ENCODE measurements at places on chromosomes 2 and 18.

DNA sequence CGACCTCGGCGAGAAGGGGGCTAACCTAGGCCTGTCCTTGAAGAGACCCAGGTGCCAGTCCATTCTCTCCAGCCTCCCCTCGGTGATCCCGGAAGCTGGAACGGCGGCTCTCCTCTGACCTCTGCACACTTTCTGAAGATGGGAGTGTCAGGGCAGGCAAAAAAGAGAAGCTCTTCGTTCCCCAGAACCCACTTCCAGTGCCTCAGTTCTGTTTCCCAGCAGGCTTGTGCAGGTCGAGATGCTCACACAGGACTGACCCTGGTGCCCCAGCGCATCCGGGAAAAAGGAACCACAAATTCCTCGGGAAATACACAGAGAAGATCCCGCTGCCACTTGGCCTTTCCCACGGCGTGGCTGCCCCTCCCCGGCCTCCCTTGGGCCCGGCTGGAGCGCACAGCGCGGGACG is 681 bp upstream of the PTPN18 start:
- no peak for DNase-seq

- no peak for DNase-seq
These were observed 3.8 kb downstream of the TGIF1 start for GRCh38 chr18:3453540-3454364.

- no peak for DNase-seq
These were observed 623.1 kb upstream of the HS6ST1 start for GRCh38 chr2:128941751-128942150.

- no peak for DNase-seq
These were observed 47.2 kb upstream of the REG3G start for GRCh38 chr2:78978340-78978739.

- DNase-seq, result no peak
These were observed 3.5 kb upstream of the NCK2 start for GRCh38 chr2:105741174-105741573.

- no peak for DNase-seq
These were observed 6.4 kb downstream of the DPP4 start for GRCh38 chr2:162067596-162067995.

DNA sequence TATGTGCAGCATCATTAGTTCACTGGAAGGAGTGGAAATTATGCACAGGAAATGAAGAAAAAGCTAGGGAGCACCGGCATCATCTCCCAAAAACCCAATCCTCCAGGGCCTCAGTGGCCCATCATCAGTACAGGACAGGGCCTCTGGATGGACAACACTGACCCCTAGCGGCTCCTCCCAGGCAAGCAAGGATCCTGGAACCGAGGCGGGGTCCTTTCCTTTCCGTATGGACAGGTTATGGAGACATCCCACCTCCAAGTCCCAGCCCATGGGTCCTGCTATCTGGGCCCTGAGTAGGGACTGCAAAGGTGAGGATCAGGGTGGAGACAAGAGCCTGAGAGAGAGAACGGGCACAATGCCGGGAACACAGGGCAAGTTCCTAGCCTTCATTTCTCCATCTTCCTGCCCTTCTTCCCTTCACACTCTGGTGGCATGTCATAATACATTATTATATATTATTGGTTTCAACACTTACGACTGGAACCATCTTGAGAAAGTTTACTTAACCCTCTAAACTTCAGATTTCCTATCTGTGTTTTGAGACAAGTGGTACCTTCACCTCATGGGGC is 68.2 kb downstream of the ZNF516 start:
- no peak for DNase-seq

DNA sequence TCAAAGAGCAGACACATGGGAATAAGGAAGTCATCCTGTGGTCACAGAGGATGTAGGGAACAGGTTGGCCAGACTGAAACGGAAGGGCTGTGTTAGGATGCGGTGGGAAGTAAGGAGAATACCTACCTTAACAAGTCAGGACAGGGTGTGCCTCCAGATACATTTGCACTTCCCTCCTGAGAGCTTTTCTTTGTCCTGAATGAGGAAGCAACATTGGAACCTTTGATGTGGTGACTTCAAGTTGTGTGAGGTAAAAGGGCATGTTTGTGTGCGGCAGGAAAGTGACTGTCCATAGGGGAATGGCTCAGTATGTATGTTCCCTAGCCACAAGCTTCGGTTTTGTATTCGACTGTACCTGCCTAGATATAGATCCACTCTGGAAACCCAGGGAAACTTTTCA is 24.9 kb upstream of the LRRTM1 start:
- DNase-seq, result no peak

- peak; percentile 33 for DNase-seq
These were observed 82.9 kb downstream of the CHRNA1 start for GRCh38 chr2:174681099-174682006.

DNA sequence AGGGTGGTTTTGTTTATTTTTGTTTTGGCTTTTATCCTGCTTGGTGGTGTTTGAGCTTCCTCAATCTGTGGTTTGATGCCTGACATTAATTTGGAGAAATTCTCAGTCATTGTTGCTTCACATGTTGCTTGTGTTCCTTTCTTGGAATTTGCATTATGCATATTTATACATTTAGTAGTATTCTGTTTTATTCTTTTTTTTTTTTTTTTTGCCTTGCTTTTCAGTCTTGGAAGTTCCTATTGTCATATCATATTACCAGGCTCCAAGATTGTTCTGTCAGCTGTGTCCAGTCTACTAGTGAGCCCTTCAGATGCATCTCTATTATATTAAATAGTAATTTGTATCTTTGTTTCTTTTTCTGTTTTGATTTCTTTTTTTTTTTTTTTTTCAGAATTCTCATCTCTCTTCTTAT is 77.0 kb downstream of the EPC2 start:
- DNase-seq, result no peak

GRCh38 chr18:54210463-54210862 is 14.0 kb downstream of the MBD2 start:
- peak; percentile 18 for DNase-seq

DNA sequence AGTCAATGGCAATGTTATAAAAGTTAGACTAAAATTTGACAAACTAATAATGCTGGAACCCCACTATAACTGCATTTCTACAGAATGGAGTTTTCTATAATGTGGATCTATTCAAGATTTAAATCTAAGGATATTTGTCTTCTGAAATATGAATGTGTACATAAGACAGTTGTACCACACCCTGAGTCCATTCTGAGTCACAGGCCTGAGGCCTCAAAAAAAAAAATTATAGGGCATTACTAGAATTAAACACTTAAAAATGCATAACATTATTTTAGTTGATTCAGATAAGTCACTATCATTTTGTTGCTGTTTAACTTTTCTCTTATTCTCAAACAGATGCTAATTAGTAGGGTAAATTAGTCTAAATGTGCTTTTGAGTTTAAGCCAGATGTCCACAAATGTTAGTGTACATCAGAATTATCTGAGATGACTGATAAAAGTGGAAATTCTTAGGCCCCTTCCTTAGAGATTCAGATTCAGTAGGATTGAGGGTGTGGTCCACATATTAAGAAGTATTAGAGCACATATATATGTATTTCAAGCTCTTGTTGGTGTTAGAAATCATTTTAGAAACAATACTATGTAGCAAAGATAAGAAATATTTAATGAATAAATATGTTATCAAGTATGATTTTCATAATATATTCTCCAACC is 42.4 kb upstream of the COL5A2 start:
- no peak for DNase-seq

- DNase-seq, result peak; percentile 51
These were observed 138.1 kb downstream of the WDR7 start for GRCh38 chr18:56789004-56789888.

Measured in NCI-H524 (cell line).